ENCODE measurements at places on chromosomes 11 and 22.
A peak's percentile ranks its signal among the peaks of the same experiment; 100 is the strongest.

DNA sequence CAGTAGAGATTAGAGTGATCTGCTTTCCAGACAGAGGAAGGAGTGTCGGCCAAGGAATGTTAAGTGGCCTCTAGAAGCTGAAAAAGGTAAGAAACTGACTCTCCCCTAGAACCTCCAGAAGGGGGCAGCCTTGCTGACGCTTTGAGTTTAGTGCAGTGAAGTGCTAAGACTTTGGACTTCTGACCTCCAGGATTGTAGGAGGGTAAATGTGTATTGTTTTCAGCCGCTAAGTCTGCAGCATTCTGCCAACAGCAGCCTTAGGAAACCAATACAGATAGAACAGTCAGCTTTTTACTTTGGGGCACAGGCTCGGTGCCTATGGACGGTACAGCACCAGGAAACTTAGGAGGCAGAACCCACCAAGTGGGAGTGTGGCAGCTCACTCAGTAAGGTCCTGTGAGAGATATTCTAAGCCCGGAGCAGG, 3.6 kb upstream of the TBC1D22A start:
- DNase-seq: peak; percentile 58

DNA sequence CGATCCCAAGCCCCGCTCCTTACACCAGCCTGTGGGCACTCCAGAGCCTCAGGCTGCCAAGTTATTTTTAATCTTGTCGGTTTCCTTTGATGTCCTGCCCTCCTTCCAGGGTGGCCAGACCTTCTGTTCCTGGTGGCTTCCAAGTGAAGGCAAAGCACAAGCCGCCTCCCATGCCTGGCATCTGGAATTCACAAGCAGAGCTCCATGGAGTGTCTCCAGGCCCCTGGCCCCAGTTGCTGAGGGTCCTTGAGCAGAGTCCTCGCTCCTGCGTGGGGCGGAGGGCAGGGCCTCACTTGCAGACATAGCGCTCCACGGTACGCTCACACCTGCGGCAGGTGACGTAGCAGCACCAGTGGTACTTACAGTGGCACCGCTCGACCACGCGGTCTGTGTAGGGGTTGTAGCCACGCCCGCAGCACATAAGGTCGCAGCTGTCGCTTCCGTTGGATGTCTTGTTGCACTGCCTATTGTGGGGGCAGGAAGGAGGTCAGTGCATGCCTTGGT, 19.5 kb downstream of the WNT11 start:
- DNase-seq: no peak

DNA sequence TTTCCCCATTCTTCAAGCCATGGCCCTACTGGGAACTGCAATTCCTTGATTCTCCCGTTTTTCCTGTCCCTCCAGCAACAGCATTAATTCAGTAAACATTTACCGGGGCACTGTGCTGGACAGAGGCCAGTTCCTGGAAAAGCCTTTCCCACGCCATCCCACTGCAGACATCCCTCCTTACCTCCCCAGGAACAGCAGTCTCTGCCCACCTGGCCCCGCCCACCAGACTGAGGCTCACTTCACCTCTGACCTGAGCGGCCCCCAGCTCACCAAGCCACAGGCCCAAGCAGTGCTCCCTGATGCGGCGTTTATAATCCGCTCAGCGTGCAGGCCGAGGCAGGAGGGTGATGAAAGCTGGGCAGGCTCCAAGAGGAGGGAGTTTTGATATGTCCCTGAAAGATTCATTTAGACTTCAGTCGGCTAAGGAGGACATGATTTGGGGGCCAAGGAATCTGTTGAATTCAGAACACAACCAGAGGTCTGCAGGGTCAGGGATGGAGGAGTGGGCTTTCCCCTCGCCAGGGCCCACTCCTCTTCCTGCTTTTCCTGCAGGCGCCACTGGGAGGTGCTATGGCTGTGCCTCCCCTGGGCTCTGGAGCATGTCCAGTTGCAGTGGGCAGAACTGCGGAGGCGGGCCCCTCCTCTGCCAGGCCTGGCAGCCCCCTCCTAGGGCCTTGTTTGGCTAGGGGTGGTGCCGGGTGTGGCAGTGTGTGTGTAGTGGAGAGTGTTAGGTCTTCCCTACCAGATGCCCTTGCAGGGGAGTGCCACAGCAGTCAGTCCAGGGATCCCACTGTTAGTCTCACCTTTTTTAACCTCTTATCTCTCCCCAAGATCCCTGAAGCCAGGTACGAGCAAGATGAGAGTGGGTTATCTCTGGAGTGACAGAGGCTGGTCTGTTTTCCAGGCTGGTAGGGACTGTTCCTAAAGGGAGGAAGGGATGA, 1.4 kb upstream of the TAGLN start:
- no peak for DNase-seq

- DNase-seq: no peak
Measured at GRCh38 chr22:38290347-38290746, 17.5 kb upstream of the TMEM184B start.

GRCh38 chr11:128920666-128921065, 22.0 kb downstream of the TP53AIP1 start:
- no peak for DNase-seq

- no peak for DNase-seq
Measured at GRCh38 chr11:15958910-15959309, 397.4 kb downstream of the SOX6 start.
